ENCODE measurements at places on chromosomes 1 and 21.

- DNase-seq = no peak
Measured at GRCh38 chr21:45029948-45030681, 44.3 kb upstream of the ADARB1 start.

- DNase-seq = no peak
Measured at GRCh38 chr1:236336084-236336483, 54.3 kb upstream of the ERO1B start.

- DNase-seq = no peak
Measured at GRCh38 chr1:94160811-94161210, 39.9 kb upstream of the ABCA4 start.

- no peak for DNase-seq
Measured at GRCh38 chr1:62307446-62307845, 11.8 kb downstream of the KANK4 start.

DNA sequence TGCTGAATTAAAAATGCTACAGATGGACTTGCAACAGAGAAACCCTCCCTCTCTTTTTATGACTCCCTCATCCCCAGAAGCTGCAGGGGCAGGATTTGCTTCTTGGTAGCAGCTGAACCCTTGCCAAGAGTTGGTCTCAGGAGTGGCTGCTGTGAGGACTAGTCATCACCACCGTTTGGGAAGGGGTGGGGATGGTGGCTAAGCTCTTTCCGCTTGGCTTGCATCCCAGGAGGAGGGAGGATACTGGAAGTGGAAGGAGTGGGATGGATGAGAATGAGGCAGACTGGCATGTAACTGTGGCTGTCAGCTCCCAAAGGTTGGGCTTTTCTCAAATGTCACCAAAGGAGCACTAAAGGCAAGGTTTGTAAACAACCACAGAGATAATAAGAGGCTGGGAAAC is 50.8 kb upstream of the COL24A1 start:
- no peak for DNase-seq

- no peak for DNase-seq
Measured at GRCh38 chr1:64357422-64357821, 112.5 kb upstream of the CACHD1 start.

DNA sequence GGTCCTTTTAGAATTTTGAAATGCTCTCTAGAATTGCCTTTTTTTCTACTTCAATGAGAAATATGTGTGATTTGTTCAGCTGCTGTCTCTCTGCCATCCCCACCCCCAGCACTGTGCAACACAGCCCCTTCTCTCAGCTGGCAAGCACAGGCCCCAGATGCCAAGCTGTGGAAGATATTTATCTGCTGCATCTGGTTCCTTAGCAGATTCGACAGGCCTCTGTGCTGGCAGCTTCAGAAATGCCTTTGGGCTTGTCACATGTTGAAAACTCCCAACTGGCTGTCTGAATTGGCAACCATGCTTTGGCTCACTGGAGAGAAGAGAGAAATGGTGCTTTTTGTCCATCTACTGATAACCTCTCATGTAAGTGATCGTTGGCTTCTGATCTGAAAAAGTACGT is 206.7 kb upstream of the C1orf87 start:
- no peak for DNase-seq

GRCh38 chr21:42580076-42580792 is 66.6 kb downstream of the SLC37A1 start:
- no peak for DNase-seq

- DNase-seq = no peak
Measured at GRCh38 chr1:168795681-168796080, 66.7 kb upstream of the DPT start.

GRCh38 chr1:5253036-5253435 is 598.6 kb downstream of the AJAP1 start:
- DNase-seq = no peak

DNA sequence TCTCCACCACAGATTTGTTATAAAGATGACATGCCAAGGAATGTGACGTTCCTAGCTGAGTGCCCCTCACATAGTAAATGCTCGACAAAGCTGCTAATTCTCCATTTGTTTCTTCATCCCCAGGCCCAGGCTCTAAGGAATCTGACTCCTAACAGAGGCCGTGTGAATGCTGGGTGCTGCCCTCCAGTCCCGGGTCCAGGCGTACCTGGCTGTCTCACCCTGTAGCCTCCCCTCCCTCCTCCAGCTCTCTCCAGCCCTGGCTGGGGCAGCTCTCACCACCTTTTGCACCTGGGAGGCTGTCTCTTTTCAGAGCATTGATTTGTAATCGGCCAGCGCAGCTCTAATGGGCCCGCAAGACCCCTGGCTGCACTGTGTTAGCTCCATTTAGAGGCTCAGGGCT is 11.2 kb upstream of the KLHDC7A start:
- DNase-seq = no peak

GRCh38 chr1:212595787-212596714 is 12.5 kb upstream of the ATF3 start:
- peak; percentile 36 for DNase-seq

GRCh38 chr1:81391125-81391828 is 409.5 kb upstream of the ADGRL2 start:
- no peak for DNase-seq

GRCh38 chr1:70948396-70949017 is 99.1 kb downstream of the PTGER3 start:
- no peak for DNase-seq

GRCh38 chr1:206049293-206049692 is 3.7 kb upstream of the RHEX start:
- no peak for DNase-seq

DNA sequence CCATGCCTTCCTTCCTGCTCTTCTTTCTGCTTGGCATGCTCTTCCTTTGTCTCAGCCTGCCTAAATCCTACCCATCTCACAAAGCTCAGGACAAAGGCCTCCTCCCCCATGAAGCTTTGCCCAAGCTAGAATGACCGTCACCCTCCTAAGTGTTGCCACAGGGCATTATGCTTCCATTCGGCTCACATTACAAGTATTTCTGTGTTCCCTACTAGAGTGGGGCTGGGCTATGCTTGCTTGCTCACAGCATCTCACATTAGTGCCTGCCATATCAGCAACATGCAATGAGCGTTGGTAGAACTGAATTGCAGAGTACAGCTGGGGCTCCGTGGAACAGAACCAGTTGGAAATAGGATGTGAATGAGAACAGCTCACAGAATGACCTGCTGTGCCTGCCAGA is 82.8 kb downstream of the CD58 start:
- DNase-seq = no peak

- DNase-seq = no peak
Measured at GRCh38 chr1:99544328-99544727, 101.6 kb upstream of the PALMD start.

DNA sequence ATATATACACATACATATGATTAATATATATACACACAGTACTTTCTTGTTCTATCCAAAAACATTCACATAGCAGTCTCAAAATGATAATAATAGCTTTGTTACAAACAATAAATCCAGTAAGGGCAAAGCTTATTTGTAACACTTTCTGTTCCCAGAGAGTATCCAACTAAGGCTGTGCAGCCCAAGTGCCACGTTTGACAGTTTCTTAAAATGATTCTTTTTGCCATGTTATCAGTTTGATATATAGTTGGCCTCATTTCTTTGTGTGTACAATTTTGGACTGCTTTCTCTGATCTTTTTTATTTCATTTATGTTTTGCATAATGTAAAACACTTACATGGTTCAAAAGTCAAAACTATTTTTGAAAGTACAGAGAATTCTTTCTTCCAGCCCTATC is 11.8 kb downstream of the KCNE1 start:
- no peak for DNase-seq

- DNase-seq = no peak
Measured at GRCh38 chr1:180211860-180212229, 18.2 kb upstream of the LHX4 start.

- no peak for DNase-seq
Measured at GRCh38 chr1:28751315-28752060, 14.7 kb downstream of the YTHDF2 start.

DNA sequence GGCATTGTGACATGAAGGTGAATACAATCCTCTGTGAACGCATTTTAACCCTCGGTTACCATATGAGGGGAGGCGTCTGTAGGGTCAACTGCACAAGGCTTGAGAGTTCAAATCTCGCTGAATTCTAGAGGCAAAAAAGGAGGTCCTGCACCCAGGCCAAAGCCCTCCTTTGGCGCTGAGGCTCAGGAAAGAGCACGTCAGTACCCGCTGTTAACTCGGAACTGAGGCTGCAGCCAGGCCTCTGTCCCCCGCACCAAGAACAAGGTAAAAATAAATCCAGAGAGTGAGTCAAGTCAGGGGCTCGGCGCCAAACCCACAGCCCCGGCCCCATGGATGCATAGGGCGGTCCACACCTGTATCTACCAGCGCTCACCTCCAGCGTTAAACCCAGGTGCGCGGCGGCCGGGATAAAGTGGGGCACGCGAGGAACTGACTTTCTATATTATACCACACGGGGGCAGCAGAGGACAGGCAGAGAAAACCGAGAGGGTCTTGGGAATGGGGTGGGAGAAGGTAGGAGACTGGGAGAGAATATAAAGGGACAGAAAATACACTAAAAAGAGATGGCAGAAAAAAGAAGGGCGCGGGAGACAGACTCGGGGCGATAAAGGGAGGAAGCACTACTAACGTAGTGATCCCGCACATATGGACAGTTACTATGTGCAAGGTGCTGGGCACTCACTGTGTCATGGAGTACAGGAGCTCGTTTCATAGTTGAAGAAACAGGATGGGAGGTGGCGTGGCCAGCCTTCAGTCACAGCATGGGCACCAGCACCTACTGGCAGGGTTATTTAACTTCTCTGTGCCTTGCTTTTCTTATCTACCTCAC is 54.9 kb downstream of the DMRTA2 start:
- DNase-seq = peak; percentile 16

- DNase-seq = no peak
Measured at GRCh38 chr1:38848071-38848470, 11.5 kb downstream of the RRAGC start.

- peak; percentile 72 for DNase-seq
Measured at GRCh38 chr1:201739492-201740085, 89.4 kb upstream of the IPO9 start.

DNA sequence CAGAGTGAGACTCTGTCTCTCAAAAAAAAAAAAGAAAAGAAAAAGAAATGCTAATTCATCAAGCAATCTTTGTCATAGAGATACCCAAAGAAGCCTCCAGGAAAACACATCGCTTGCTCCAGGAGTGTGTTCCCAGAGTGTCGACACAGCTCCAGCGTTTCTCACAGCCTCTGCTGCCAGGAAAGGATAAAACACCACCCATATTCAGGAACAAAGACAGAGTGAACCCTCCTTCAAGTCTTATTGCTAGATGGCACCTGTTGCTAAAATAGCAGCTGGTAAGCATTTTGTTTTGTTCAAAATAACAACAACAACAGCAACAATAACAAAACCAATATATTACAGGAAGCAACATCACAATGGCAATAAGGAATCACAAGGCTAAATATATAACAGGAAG is 3.1 kb downstream of the ILDR2 start:
- no peak for DNase-seq

All from CD4-positive, alpha-beta T cell treated with Interleukin-17A for 4 hours (primary cell).